HS-5 (cell line): ENCODE measurements at places on chromosomes 4 and X.
A peak's percentile ranks its signal among the peaks of the same experiment; 100 is the strongest.

DNA sequence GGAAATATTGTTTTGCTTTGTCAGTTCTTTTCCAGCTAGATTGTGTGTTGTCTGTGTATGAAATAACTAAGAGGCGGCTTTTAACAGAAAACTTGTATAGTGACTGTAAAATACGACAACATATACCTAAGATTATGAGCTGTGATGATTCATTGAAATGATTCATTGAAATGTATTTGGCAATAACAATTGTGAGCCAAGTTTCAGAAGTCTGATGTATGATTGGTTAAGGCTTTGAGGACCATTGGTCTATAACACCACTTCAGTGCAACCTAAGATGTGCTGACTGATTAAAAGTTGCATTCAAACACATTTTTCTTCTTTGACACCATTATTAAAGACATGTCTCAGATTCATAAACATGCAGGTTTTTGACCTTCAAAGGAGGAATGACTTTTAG lies 76.6 kb downstream of the PTPN13 start:
- DNase-seq: peak; percentile 74

- peak; percentile 76 for DNase-seq
Measured at GRCh38 chr4:82865592-82865991, 25.4 kb downstream of the SEC31A start.

GRCh38 chr4:73387552-73387951 lies 16.5 kb upstream of the ALB start:
- no peak for DNase-seq

GRCh38 chr4:140703463-140703862 lies 52.7 kb downstream of the TBC1D9 start:
- no peak for DNase-seq

DNA sequence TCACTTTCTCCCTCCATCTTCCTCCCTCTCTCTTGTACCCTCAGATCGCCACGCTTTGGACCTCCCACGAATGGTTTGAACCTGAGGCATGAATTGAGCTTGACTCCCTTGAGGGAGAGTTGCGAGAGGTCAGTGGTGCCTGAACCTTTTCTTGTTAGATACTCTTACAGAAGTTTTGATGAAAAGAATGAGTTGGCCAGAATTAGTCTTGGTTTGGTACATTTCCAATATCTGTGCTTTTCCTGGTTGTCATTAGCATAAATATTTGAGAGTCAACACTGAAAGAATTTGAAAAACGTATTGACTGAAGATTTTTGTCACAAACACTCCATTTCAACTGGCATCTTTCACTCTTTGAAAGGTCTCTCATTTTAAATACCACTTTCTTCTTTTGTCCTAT lies 510.6 kb upstream of the DIPK2B start:
- DNase-seq: peak; percentile 67

DNA sequence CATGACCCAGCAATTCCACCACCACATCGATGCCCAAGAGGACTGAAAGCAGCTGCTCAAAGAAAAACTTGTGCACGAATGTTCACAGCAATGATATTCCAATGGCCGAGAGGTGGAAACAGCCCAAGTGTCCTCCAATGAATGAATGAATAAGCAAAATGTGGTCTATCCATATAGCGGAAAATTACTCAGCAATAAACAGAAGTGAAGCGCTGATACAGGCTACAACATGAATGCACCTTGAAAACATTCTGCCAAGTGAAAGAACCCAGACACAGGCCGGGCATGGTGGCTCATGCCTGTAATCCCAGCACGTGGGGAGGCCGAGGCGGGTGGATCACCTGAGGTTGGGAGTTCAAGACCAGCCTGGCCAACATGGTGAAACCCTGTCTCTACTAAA lies 5.2 kb upstream of the SLC2A9 start:
- no peak for DNase-seq

DNA sequence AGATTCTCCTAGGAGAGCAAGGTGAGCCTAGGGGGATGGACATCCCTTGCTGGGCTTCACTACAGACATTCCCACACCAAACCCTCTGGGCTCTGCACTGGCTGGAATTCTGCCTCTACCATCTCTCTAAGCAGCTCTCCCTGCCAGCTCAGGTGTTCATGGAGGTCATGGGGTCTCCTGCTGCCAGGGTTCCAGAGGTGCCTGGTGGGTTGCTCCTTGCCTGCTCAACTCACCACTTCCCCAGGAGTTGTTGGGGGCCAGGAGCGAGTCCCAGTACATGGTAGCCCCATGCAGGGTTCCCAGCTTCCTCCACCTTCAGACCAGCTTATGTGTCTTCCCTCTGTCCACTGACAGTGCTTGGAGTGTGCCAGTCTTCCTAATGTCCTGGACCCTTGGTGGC lies 167.8 kb upstream of the PAQR3 start:
- no peak for DNase-seq

DNA sequence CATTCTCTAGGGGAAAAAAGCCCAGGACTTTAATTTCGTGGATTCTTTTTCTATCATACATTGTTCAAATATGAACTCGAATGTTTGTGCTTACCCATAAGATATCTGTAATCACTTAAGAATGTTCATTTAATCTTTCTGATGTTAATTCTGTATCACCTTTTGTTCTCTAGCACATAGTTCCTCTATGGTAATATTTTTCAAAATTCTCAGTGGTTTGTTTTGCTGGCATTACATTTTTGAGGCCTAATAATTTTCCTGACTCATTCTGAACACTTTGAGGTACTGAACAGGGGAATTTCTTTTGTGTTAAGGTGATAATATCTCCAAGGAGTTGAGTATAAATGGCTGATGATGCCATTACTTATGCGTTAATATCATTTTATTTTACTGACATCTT lies 490.7 kb upstream of the PITX2 start:
- DNase-seq: no peak

DNA sequence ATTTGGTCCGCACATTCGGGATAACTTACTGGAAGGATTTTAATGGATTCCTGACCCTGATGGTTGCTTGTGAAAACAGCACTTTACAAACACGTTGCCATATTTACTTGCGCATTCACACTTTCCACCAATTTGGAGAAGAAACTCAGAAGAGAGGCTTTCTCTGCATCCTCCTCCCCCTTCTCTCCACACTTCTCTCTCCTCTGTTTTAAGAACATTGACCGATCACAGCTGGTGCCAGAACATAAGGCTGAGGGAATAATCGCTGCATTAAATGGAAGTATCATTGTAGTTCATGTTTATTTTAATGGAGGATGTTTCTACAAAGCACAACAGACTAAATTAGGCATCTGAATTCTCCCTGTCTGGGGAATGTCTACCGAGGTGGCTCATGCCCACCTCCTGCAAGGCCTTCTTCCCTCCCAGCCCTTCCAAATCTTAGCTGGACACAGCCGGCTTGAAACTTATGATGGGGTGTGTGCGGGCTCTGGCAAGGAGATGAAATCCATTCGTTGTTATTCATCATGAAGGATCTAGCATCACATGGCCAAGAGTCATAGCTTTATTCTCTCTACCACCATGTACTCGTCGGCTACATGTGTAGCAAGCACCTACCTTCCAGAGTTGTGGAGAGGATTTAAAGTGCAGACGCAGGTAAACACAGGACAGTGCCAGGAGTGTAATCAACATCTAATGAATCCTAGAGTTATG lies 204.1 kb downstream of the LDB2 start:
- DNase-seq: no peak

- no peak for DNase-seq
Measured at GRCh38 chrX:2251211-2251610, 249.6 kb downstream of the DHRSX start.

- no peak for DNase-seq
Measured at GRCh38 chr4:126957987-126958386, 674.8 kb upstream of the INTU start.

DNA sequence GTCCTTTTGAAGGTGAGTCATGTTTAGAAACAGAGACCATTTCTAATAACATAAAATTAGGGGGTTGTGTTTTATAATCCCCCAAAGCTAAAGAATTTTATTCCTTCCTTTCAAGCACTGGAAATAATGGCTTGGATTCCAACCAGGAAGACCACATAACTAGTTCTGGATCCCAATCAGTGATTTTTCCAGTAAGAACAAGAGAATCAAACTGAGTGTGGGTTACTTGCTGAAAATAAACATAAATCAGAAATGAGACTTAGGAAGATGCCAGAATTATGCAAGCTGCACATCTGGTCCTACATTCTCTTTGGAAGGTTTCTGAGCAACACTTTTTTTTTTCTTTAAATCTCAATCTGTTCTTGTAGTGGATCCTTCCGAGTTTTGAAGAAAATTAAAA lies 76.3 kb downstream of the SOWAHB start:
- DNase-seq: no peak

- no peak for DNase-seq
Measured at GRCh38 chrX:48684134-48684533, 535 bp downstream of the WAS start.

GRCh38 chr4:40350627-40351227 lies 15.6 kb downstream of the CHRNA9 start:
- no peak for DNase-seq

GRCh38 chr4:38377195-38377594 lies 286.8 kb upstream of the KLF3 start:
- DNase-seq: no peak

- DNase-seq: no peak
Measured at GRCh38 chr4:122632396-122633143, 11.7 kb upstream of the IL21 start.

DNA sequence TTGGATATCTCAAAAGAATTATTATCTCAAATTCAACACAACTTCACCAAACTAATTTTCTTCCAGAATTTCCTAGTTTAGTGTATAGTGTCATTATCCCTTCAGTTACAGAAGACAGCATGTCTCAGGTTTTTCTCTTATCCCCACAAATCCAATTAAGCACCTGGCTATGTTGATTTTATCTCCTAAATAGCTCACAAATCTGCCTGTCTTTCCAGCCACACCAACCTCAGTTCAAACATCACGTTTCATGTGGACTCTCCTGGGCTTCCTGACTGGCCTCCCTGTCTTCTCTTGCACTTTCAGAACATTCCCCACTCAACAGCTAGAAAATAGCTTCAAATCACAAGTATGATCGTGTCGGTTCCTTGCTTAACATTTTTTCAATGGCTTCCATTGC lies 14.8 kb downstream of the STK32B start:
- no peak for DNase-seq

- no peak for DNase-seq
Measured at GRCh38 chrX:137172317-137172948, 138.6 kb upstream of the GPR101 start.

GRCh38 chrX:153765138-153766079 lies 1.4 kb downstream of the PLXNB3 start:
- DNase-seq: no peak

GRCh38 chrX:123993904-123994635 lies 32.6 kb downstream of the STAG2 start:
- no peak for DNase-seq

- peak; percentile 26 for DNase-seq
Measured at GRCh38 chr4:56742080-56742871, 61.2 kb upstream of the HOPX start.

- no peak for DNase-seq
Measured at GRCh38 chr4:185469580-185470154, 1.9 kb downstream of the CCDC110 start.

DNA sequence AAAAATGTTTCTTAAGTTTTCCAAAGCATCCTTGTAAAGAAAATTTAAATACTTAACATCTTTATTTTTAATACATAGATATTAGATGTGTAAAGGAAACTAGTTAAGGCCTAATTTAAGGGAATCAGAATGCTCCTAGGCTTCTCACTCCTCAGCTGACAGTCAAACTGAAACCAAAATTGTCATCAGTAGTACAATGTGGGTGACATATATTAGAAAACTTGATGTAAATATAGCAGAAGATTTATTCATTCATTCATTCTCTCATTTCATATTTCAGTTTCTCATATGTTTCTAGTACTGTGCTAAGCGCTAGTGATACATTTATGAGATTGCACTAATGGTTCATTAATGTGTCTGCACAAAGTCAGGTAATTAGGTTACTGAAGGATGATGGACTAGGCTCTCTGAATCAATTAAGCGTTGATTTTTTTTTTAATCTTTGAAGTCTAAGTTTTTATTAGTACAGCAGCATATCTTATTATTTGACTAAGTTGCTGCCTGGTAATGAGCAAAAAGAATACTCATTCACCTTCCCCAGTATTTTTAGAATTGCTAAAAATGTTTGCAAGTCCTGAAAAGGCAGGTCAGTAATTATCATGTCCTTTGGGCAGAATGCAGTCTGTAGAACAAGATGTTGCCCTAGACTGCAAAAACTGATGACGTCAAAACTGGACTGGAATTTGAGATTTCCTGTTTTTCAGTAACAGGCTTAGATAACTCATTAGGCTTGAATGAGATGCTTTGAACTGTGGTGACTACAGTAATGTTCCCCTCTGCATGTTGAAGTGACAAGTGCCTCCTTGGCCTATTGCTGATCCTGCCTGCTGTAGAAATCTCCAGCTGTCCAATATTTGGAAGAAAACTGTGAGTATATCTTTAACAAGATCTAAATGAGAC lies 128.7 kb downstream of the ARHGAP24 start:
- DNase-seq: no peak

GRCh38 chr4:57168982-57169381 lies 58.8 kb upstream of the IGFBP7 start:
- DNase-seq: no peak

- DNase-seq: no peak
Measured at GRCh38 chr4:142345924-142346323, 500.2 kb downstream of the INPP4B start.

DNA sequence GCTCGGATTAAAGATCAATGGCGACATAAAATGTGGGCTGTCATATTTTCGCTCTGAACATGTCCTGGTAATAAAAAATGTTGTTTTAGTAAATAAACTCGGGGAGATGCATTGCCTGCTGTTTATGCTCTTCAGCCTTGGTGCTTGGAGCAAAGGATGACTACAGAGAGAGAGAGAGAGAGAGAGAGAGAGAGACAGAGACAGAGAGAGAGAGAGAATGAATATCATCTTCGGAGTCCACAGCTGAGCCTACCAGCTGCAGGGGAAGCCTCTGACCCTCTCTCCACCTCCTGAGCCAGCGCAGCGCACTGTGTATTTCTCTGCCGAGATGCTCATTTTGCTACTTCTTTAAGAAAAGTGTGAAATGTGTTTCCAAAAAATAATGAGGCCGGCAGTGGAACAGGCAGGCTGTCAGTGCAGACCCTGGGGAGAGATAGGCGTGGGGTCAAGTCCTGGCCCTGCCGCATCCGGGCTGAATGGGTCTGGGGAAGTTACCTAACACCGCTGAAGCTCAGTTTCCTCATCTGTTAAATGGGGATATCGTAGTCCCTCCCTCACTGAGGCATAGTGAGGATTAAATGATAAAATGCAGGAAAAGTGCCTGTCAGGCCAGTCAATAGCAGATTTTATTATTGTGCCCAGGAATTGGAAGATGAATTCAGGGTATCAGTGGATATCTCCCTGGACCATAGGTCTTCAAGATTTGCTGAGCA lies 58.5 kb upstream of the LGI2 start:
- DNase-seq: no peak

GRCh38 chr4:1279253-1279652 lies 10.4 kb upstream of the MAEA start:
- DNase-seq: no peak

- no peak for DNase-seq
Measured at GRCh38 chrX:70998411-70999027, 67.6 kb upstream of the SLC7A3 start.

DNA sequence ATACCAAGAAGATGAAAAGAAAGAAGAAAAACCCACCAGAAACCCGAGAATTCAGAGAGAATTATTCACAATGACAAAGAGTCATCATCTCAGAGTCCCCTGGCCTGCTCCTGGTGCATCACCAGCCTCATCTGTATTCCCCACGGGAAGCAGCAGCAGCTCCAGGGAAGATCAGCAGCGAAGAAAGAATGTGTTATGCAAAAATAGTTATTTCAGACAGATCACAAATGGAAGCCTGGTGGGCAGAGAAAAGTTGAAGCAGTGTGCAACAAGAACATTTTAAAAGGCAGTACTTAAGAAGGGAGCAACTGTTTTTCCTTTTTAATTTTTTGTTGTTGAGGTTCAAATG lies 189.2 kb downstream of the PPP3CA start:
- no peak for DNase-seq

GRCh38 chrX:154714925-154715324 lies 36.0 kb downstream of the GAB3 start:
- no peak for DNase-seq
